ENCODE measurements at places on chromosomes 3 and 15.

- no peak for DNase-seq
Observed at GRCh38 chr3:61932499-61932898, 371.1 kb downstream of the PTPRG start.

DNA sequence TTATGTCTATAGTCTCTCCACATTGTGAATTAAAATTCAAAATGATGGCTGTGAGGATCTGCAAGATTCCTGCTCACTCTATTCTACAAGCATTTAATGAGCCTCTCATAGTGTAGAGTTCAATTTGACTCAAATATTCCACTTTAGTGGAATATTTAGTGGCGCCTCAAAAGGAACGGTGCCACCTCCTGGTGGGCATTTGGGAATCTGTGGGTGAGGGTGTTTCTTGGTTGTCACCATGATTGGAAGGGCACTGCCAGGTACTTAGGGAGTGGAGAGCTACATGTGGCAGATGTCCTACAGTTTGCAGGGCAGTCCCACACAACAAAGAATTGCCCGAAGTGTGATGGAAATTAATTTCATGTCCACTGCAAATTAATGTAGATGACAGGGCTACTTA is 21.5 kb upstream of the KCNMB3 start:
- DNase-seq, result no peak

DNA sequence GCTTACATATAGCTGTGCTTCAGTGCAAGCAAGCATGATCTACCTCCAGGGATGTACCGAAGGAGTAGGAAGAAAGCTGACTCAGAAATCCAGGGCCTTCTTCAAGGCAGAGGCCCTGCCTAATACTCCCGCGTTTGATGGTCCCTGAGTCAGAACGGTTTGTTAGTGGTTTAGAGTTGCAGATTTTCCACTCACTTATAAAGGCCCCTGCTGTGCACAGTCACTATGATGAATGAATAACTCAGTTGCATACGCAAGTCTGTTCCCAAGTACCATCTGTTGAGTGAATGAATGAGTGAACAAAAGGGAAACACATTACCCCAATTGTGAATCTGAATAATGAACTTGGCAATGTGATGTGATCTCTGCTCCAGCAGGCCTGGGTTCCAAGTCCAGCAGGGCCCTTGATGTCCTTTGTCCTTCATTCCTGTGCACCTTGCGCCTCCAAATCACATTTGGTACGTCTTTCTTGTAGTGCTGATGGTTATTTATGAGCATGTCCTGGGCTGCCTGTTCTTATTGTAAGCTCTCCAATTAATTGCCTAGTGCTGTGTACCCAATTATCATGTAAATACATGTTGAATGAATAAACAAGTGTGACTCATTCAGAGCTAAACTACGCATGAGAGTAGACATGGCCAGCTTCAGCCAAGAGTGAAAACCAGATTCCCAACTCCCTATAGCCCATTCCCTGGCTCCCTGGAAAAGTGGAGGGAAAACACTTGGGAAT is 85.3 kb upstream of the LIMD1 start:
- peak; percentile 1 for DNase-seq

- no peak for DNase-seq
Observed at GRCh38 chr3:168325684-168326083, 230.0 kb upstream of the GOLIM4 start.

DNA sequence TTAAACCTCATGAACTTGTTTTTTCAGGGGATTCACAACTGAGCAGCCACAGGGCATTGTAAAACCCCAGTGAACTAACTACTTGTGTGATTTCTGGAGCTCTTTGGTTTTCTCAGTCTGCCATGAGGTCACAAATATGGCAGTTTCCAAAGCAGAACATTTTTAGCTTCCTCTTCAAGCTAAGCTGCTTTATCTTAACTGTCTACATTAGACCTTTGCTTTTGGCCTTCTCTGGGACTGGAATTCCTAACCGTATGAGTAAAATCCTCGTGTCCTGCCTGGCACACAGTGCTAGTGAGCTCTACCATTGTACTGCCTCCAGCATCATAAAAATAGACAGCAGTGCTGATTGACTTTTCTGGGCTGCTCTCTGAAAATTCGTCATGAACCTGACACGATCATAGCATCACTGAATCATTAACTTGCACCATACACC is 22.1 kb downstream of the CDIN1 start:
- DNase-seq, result no peak

- peak; percentile 30 for DNase-seq
Observed at GRCh38 chr15:71364117-71364584, 248.9 kb downstream of the THSD4 start.

DNA sequence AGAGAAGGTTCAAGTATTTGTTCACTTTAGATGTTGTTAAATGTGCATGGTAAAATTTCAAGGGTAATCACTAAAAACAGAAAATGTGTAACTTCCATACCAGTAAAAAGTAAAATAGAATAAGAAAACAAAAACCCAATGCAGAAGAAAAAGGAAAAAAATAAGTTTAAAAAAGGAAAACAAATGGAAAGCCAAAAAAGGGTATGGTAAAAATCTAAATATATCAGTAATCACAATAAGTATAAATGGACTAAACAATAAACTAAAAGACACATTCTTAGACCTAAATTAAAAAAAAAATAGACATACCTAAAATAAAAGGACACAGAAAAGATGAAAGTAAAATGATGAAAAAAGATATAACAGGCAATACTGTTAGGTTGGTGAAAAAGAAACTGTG is 9.5 kb upstream of the CLN6 start:
- no peak for DNase-seq

- DNase-seq, result no peak
Observed at GRCh38 chr15:88648357-88649214, 9.8 kb downstream of the ISG20 start.

GRCh38 chr15:36398212-36398611 is 181.2 kb upstream of the CDIN1 start:
- DNase-seq, result no peak

DNA sequence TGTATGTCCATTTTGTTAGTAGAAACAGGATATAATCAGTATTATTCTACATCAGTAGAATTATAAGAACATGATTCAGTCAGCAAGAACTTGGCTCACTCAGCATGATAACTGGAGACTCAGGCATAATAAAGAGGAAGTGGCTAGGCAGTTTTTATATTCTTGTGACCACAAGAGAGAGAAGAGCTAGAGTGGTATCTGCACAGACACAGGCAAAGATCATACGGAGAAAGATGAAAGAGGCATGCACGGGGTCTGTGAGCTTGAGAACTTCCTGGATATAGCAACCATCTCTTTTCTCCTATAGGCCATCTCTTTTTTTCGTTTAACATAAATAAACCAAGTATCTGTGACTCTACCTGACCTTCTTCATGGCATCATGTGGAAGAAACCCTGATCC is 46.8 kb downstream of the MYO5A start:
- DNase-seq, result no peak

- no peak for DNase-seq
Observed at GRCh38 chr15:100899601-100900000, 19.6 kb upstream of the LRRK1 start.

- DNase-seq, result no peak
Observed at GRCh38 chr3:194178669-194179068, 42.7 kb downstream of the HES1 start.

GRCh38 chr3:62727536-62727935 is 147.7 kb downstream of the CADPS start:
- no peak for DNase-seq

- no peak for DNase-seq
Observed at GRCh38 chr15:68124700-68125099, 70.6 kb downstream of the PIAS1 start.

DNA sequence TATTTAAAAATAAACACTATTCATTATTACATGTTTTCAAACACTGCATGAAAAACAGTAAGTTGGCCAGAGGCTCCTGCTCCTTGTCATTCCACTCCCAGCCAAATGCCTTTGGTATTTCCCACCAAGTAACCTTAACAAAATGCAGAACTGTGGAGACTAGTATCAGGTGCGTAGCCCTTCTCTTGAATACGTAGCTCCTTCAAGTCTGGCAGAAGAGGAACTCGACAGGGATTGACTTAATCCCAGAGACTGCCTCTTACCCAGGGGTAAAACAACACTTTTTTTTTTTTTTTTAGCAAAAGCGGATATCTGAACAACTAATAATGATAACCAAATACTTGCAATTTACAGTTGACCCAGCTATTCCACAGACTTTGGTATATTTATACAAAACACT is 738 bp downstream of the COMMD2 start:
- DNase-seq, result no peak

DNA sequence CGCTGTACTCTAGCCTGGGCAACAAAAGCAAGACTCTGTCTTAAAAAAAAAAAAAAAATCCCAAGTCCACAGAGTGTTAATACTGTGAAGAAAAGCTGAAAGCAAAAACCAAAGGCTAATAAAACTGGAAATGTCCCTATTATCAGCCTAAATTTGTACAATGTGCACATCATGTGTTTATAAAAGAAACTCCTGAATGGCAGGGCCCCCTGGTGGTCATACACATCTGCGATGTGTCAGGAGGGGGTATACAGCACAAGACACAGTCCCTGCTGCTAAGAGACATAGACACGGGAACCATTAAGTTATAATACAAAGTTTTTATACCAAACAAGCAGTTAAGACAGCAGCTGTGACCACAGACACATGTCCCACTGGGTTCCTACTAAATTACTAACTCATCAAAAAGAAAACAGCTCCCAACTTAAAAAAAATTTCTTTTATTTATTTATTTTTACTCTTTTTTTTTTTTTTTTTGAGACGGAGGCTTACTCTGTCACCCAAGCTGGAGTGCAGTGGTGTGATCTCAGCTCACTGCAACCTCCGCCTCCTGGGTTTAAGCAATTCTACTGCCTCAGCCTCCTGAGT is 31.0 kb downstream of the IDH2 start:
- DNase-seq, result peak; percentile 20

DNA sequence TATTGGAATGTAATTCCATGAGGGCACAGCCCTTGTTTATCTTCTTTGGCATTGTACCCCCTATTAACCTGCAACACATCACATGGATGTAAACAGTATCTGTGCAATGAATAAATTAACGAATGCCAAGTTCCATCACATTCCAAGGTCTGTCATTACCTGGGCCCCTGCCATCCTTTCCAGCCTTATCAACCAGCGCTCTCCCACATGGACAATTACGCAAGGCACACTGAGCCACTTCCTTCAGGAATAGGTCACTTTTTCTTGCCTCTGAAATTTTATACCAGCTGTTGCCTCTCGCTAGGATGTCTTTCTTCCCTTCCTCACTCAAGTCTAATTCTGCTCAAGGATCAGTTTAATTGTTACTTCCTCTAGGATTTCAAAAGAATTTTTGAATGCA is 1051.8 kb upstream of the CFAP20DC start:
- no peak for DNase-seq

GRCh38 chr15:38229705-38230310 is 22.8 kb upstream of the SPRED1 start:
- DNase-seq, result no peak

DNA sequence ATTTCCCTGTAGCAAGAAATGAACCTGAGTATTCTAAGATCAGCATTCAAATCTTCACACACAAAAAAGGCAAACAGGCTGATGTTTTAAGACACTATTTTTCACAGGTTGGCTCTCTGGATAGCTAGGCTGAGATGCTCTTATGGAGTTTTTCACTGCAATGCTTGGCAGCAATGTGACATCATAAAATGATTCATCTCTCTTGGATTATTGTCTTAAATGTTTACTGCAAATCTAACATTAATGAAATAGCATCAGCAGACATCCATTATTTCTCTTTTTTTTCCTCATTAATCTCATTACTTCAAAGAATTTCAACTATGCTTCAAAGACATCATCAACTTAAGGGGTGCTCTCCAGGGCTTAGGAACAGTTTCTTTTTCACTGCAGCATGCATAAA is 23.6 kb upstream of the SSUH2 start:
- DNase-seq, result no peak

DNA sequence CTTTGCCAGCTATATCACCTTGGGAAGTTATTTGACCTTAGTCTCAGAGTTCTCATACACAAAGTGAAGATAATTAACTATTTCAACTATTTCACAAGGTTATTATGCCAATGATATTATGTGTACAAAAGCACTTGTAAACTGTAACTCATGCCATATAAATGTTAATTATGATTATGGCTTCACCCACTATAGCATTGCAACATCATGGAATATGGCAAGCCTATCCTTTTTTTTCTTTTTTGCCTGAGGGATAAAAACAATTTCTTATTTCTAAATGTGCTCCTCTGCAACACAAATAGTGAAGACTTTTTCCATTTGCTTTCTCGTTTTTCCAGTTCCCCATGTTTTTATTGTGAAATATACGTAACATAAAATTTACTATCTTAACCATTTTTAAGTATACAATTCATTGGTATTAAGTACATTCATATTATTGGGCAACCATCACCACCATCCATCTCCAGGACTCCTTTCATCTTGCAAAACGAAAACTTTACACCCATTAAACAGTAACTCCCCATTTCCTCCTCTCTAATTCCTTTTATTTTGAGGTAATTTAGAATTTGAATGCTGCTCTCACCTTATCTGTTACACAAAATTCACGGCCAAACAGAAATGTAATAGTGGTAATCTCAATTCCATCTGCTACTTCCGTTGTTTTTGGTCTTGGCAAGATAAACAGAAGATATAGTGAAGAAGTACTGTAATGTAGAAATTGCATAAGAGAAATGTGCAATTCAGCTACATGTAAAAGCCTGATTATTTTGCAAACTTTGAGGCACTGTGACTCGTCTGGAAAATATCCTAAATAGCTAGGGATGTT is 46.3 kb downstream of the NANOGP8 start:
- no peak for DNase-seq

DNA sequence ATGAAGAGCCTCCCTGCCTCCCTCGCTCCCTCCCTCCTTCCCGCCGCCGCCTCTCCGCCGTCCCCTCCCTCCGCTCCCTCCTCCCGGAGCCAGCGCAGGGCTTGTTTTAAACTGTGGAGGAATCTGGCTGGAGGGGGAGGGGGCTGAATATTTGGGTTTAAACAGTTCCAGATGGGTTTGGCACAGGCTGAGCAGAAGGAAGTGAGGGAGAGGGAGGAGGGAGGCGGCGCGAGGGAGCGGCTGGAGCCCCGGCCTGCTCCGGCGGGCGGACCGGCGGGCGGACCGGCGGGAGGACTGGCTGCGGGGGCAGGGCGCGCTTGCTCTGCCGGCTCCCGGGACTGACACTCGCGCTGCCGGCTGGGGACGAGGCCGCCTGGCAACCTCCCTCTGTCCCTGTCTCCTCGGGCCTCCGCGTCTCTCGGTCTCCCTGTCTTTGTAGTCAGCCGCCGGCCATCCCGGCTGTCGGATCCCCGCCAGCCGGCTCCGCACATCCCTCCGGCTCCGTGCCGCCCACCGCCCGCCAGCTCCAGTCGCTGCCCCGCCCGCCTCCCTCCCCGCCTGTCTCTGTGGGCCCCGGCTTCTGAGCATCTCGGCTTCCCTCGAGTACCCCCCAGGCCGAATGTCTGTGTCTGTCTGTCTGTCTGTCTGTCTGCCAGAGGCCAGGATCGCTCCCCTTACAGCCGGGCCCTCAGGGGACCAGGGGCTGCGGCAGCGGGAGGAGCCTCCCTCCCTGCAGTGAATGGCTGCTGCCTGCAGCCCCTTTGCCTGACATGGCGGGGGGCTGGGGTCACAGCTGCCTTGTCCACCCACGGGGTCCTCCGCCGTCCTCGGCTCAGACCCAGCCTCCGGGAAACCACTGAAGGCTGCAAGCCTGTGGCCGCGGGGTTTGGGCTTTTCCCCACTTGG is 7.6 kb downstream of the EPHB3 start:
- DNase-seq, result no peak

GRCh38 chr3:186380622-186381380 is 18.8 kb upstream of the DGKG start:
- DNase-seq, result no peak

Data from DMS153 (cell line).